Fibroblast of skin of right biceps (primary cell): ENCODE measurements at places on chromosomes 6 and 20.
A peak's percentile ranks its signal among the peaks of the same experiment; 100 is the strongest.

DNA sequence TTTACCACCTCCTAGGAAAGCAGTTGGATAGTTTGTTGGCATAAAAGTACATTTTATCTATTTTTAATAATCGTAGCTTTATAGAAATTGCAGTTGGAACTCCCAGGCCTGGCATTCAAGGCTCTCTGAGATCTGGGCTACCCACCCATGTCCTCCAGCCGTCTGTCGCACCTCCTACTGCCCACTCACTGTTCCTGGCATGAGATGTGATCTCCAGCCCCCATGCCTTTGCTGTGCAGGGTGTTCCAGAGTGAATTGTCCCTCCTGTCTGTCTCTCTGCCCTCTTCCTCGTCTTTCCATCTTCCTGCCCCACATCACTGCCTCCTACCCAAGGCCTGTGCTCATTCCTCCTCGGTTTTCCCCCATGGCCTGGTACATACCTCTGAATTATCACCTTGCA, 50.7 kb downstream of the PTPN1 start:
- DNase-seq = no peak

DNA sequence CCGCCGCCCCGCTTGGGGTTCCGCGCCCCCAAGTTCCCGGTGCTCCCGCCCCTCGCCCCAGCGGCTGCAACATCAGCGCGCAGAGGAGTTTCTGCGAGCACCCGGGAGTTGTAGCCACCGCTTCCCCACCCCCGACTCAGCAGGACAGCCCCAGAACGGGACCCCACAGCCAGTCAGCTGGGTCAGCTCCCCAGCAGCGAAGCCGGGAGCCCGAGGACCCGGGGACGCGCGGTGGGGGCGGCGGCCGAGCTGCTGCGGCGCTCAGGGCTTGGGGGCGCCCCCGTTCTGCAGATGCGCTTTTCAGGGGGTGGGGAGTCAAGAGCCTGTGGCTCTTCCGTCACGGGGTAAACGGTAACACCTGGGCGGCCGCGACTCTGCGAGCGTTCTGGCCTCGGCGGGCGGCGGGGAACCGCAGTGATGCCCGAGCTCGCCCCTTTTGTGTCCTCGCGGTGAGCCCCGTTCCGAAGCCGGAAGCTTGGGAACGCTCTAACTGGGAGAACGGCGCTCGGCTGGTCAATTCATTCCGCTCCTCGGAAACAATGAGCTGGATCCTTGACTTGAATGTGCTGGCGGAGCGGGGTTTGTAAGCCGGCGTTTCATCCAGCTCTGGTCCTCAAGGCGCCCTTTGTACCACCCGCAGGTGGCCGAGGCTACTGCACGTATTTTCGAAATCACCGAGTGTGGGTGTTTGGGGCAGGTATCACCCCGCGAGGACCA, 774 bp downstream of the PLEKHG1 start:
- DNase-seq = peak; percentile 68

GRCh38 chr6:81831274-81831673, 78.8 kb upstream of the TENT5A start:
- DNase-seq = no peak

- DNase-seq = no peak
These were observed 60.0 kb downstream of the TTI1 start for GRCh38 chr20:37973059-37973910.

DNA sequence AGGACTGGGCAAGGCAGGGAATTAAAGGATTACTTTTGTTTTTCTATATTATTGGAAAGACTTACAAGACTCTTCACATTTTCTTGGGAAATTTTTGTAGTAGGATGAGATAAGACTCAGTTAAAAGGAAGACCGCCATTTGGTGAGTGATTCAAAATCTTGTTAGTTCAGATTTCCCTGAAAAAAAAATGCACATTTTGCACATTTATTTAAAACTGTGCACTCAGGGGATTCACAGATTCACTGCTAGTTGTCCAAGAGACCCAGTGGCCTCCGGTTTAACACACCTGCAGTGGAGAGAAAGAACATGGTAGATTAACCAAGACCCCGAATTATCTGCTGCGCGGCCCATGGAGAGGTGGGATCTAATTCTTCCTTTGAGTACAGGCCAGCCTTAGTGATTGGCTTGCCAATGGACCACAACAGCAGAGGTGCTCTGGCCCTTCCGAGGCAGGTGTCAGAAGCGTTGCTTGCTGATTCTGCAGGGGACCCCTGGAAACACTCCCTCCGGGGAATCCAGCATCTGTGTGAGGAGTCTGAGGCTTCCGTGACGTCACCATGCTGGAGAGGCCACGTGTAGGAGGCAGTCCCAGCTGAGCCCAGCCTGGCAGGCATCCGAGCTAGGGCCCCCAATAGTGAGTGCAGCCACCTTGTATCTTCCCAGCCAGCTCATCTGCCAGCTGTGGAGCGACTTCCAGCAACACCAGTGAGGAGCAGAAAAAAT, 68.9 kb downstream of the ZNF217 start:
- no peak for DNase-seq

DNA sequence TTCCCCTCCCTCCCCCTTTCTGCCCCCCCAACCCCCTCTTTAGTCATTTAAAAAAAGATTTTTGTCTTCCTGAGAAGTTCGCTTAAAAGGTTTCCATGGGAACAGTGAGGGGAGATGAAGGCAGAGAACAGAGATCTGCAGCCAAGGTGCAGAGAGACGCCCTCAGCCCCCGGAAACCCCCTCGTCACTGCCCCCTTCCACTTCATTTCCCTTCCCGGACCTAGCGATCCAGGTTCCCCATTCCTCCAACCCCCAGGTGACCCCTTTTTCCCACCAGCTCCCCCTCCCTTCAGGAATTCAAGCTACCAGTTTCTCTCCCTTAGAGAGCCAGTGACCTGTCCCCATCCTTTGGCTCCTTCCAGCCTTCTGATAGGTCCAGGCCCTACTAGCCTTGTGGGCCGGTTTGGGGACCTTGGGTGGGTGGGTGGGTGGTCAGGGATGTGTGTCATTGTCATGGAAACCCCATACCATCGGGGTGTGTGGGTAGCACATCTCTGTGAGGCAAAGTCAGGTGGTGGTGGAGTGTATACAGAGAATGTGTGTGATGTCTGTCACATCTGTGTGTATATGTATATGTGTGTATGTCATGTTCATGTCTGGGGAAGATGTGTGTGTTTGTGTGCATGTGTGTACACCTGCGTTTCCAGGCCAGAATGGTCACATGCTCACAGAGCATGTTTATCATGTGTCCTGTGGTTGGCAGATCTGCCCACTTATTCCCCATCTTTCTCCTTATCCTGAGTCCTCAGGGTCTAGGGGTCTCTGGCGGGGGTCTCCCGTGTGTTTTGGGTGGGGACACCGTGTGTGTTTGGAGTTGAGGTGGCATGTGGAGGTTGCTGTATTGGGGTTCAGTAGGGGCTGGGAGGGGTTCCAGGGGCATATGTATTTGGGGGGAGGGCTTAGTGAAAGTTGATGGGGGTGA, 7.0 kb downstream of the SYNGAP1 start:
- DNase-seq = peak; percentile 24

GRCh38 chr20:44819936-44820335, 9.6 kb upstream of the RIMS4 start:
- no peak for DNase-seq

DNA sequence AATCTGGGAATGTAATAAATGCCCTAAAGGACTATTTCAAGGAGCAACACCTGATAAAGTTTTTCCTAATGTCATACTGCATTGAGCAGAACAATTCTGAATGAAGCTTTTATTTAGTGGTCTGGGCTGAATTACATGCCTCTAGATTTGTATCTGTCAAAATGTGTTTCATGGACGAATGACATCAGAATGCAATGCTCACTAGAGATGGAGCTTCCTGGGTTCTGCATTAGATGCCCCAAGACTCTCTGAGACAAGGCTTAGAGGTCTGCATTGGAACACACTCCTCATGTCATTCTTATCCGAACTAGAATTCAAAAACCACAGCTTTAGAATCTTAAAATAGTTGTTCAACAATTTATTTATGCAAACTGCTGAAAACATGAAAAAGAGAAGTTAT, 62.0 kb downstream of the SYNE1 start:
- DNase-seq = no peak

DNA sequence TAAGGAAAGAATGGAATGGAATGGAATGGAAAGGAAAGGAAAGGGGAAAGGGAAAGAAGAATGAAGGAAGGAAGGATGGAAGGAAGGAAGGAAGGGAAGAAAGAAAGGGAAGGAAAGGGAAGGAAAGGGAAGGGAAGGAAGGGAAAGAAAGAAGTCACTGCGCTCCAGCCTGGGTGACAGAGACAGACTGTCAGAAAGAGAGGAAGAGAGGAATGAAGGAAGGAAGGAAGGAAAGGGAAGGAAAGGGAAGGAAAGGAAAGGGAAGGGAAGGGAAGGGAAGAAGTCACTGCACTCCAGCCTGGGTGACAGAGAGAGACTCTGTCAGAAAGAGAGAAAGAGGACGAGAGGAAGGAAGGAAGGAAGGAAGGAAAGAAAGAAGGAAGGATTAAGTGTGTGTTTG, 221.2 kb upstream of the LAMP5 start:
- no peak for DNase-seq

DNA sequence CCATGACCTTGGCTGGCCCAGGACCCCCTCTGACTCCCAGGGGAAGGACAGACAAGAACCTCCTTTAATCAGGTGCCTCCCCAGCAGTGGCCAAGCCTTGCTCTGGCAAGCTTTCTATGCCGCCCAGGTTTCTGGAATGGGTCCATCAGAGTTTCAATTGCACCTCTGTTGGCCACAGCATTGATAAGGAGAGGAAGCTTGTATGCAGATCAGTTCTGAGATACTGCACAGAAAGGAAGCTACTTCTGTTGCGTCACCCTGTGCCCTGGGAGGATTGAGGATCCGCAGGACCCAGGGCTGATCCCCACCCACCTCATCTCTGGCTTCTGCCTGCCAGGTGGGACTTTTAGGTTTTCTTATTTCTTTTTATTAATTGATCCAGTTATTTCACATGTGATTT, 167.2 kb downstream of the TFAP2C start:
- DNase-seq = no peak

DNA sequence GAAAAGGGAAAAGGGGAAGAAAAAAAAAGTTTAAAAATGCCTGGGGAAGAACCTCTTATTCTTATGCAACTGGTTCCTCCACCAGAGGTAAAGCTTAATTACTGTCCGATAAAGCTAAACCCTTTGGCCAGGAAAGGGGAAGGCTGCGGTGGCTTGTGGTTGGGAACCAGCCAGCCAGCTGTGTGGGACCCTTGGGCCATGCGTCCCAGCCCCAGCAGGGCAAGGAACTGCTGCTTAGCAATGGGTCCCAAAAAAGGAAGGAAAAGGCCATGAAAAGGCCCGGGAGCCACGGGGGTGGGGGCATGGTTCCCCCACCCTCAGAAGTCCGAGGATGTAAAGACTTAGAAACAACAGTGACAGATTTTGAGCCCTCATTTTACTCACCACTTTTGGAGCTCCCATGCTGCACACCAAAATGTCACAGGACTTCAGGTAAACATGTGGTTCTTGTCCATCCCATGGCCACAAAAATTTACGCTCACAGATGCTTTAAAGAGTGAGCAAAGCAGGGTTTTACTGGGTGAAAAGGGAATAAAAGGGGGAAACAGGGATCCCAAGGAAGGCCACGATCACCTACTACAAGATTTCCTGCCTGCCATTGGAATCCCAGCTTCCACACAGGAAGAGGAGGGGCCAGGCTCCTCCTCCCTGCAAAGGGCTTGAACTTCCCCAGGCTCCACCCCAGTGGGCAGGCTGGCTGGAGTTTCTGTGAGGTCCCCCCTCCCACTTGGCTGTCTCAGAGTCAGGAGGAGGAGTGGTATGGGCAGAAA, 1234.7 kb upstream of the GJE1 start:
- no peak for DNase-seq

- DNase-seq = no peak
These were observed 19.2 kb upstream of the GLP1R start for GRCh38 chr6:39029156-39030011.

DNA sequence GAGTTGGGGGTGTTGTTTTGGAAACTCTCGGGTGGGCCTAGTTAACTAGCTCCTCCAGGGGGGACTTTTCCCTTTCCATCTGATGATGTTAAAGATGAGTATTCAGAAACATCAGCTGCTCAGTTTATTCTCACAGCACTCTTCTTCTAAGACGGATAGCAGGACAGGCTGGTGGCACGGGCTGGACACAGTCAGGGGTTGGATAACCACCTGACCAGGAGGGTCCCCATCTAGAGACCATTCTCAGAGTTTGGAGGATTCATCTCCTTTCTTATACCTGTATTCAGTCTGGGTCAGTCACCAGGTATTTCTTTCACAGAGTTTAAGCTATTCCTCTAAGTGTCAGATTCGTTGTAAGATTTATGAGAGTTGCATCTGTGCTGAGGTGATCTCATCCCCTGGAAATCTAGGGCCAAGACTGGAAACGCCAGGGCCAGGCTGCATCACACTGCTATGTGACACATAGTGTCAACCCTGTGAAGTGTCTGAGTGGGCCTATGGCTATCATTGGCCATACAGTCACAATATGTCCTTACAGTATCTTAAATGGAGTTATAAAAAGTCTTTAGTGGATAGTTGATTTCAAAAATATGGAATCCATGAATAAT, 111.7 kb downstream of the FAM50B start:
- peak; percentile 31 for DNase-seq

GRCh38 chr20:18662279-18663040, 74.6 kb downstream of the DTD1 start:
- no peak for DNase-seq

DNA sequence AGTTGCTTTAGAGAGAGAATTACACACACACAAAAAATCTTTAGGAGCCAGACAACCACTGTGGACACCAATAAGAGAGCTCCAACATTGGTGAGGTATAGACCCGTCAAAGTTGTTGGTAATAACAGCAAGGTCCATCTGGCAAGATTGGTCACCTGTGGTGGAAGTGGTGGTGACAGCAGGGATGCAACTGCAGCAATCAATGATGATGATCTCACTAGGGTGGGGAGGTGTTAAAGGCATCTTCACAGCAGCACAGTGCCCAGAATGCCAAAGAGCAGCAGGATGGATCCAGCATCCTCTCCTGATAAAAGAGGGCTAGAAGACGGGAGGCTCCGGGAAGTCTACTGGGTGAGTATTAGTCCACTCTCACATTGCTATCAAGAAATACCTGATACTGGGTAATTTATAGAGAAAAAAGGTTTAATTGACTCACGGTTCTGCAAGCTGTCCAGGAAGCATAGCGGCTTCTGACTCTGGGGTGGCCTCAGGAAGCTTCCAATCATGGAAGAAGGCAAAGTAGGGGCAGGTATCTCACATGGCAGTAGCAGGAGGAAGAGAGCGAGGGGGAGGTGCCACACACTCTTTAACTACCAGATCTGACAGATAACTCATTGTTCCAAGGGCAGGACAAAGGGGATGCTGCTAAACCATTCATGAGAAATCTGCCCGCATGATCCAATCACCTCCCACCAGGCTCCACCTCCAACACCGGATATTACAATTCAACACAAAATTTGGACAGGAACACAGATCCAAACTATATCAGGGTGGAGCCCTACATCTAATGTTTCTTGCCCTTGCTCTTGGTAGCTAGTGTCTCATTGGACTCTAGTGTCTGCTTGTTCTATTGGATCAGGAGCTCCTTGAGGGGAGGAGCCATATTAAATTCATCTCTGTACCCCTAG, 48.9 kb downstream of the KLHL31 start:
- no peak for DNase-seq

GRCh38 chr20:46144432-46145025, 26.4 kb downstream of the CD40 start:
- no peak for DNase-seq

- no peak for DNase-seq
These were observed 182.9 kb downstream of the SOD2 start for GRCh38 chr6:159510141-159510540.
